DMS79 treated with DMSO at 0.1 percent for 48 hours (cell line): ENCODE measurements at places on chromosomes 13 and 19.

DNA sequence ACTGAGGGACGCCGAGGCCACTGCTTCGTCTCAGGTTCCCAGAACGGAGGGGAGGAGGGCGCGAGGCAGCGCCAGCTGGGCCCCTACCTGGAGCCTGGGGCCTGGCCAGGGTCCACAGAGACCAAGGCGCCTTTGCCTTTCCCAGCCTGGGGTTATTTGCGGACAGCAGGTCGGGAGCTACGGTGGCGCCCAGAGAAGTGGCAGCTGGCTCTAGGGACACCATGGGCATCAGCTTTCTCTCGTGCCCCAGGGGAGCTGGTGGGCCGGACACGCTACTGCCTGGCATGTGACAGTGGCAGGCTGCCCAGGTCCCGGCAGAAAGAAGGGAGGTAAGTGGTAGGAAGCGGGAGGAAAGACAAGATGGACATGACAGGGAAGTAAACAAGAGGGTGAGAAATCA, 19.0 kb downstream of the AKT2 start:
- peak; percentile 84 for DNase-seq

GRCh38 chr19:43444531-43445287, 20.7 kb downstream of the LYPD3 start:
- DNase-seq, result no peak

- no peak for DNase-seq
Measured at GRCh38 chr13:110454227-110454859, 107.2 kb downstream of the RAB20 start.

- DNase-seq, result no peak
Measured at GRCh38 chr19:42343344-42344110, 18.1 kb downstream of the MEGF8 start.

DNA sequence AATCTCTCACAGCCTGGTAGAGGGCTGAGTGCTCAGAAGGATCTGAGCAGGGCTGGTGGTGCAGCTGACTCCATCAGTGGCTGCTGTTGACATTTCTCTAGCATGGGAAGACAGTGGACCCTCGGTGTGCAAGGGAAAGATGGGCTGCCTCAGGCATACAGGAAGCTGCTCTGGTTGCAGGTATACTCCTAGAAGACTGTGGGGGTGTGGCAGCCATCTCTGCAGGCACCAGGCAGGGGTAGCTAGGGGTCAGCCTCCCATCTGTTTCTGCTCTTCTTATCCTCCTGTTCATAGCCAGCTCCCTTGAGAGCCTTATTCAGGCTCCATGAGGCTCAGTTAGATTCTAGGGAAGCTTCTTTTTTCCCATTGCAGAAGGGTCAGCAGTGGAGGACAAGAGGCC, 475.5 kb downstream of the TSHZ3 start:
- DNase-seq, result no peak

DNA sequence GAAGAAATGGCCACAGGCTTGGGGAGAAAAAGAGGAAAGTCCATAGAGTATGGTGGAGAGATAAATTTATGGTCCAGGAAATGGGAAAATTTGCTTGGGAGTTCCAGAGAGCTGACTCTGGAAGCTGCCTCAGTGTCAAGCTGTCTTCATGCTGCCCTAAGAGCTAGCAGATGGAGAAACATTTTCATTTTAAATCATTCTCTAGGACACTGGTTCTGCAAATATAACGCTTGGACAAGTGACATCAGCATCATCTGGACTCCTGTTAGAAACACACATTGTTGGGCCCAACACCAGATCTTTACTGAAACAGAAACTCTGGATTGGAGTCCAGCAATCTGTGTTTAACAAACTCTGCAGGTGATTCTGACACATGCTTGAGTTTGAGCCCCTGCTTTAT, 592.0 kb upstream of the KLF12 start:
- DNase-seq, result no peak

DNA sequence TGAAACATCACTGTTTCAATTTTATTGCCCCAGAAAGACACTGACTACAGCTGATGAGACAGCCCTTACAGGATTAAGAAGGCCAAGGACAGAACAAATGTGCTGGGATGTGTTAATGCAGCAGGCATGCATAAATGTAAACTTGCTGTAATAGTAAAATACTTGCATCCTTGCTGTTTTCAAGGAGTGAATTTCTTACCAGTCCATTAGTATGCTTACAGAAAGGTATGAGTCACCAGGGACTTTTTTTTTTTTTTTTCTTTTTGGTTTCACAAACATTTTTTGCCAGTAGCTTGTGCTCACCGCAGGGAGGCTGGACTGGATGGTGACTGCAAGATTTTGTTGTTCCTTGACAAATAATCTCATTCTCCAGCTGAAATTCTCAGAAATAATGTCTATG, 55.1 kb downstream of the GPR180 start:
- DNase-seq, result no peak

DNA sequence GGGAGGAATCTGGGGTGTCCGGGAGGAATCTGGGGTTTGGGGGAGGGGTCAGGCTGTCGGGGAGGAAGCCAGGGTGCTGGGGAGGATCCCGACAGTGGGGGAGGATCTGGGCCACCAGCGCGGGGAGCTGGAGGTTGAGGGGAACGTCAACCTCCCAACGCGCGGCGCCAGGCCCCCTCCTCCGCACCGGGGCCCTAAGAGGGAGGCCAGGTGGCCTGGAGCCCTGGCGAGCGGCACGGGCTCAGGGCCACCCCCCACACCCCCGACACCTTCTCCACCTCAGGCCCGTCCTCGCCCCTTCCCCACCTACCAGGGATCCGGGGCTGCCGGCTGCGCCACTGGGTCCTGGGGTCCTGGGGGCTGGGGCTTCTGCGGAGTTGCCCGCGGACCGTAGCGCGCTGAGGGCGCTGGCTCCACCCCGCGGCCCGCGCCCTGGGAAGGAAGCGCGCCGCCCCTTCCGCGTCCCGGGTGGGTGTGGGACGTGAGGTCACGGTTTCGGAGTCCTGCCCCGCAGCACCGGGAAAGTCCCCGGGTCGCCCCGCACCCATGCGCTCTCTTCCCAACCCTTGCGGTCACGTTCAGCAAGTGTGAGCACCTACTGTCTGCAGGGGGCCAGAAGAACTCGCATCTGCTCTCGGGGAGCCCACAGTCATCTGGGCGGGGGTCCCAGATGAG, at the start of gene TICAM1:
Gene TICAM1, minus strand, starts transcription at position 409 of the 675 bp plus-strand sequence. CDS start 13,335 bp downstream, outside the sequence.
- peak; percentile 16 for DNase-seq

GRCh38 chr19:38142176-38143035, 81.6 kb downstream of the DPF1 start:
- peak; percentile 34 for DNase-seq
